WTC11 (cell line): ENCODE measurements at places on chromosomes 12 and 14. TPM values are rescaled to one million over a fixed set of nuclear protein-coding genes. Genes with fewer than 3 reads are reported as not detected.

GRCh38 chr14:105176513-105176912, 4.6 kb downstream of the NUDT14 start:
- DNase-seq, result no peak

DNA sequence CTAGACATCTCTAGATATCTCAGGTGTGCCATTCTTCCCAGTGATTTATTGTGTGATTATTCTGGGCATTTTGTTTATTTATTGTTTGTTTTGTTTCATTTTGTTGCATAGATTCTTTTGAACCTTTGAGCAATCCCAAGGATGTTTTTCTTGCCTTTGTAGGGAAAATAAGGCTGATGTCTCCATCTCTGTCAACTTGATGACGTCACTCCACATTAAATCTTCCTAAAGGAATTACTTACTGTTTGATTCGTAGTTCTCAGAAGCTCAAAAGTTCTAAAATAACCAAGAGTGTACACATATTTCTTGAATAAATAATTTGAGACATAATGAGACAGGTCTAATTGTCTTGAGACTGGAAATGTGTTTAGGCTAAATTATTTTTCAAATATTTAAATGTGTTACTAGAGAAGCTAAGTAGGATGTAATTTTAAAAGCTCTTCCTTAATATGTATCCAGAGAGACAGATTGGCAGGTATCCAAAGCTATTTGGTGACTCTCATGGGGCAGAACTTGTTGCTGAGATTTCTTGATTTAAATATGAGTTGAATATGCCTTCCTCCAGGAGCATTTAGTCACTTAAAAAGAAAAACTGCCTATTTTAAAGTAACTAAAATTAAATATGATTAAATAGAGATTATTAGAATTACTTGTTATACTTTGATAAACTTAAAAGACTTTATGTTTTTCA, 128.7 kb downstream of the CNTN1 start:
- DNase-seq, result no peak

Gene RFLNA
- total RNA-seq, result 6.3 to 11.3 TPM (median 10.2 TPM) in 3 replicates

DNA sequence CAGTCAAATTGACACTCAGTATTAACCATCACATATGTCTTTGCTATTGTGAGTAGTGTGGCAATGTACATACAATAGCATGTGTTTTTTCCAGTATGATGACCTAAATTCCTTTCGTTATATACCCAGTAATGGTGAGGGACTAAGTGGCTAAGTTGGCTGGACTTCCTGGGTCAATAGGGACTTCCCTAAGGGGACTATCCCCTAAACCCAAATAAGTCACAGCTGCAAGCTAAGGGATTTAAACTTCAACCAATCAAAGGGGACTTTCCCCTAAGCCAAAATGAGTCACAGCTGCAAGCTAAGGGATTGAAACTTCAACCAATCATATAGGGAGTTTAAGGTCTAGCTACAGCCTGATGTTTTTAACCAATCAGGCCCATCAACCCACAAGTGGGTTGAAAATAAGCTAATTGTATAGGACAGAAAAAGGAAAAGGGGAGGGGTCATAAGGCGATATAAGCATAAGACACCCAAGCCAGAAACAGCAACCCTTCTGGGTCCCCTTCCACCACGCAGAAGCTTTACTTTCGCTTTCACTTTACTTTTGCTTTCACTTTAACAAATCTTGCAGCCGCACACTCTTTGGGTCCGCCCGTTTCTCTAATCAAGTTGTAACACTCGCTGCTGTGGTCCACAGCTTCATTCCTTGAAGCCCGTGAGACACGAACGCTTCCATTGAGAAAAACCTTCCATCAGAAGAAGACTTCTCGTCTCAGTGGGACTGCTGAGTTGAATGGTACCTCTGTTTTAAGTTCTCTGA, 404.4 kb downstream of the FLRT2 start:
- no peak for DNase-seq

DNA sequence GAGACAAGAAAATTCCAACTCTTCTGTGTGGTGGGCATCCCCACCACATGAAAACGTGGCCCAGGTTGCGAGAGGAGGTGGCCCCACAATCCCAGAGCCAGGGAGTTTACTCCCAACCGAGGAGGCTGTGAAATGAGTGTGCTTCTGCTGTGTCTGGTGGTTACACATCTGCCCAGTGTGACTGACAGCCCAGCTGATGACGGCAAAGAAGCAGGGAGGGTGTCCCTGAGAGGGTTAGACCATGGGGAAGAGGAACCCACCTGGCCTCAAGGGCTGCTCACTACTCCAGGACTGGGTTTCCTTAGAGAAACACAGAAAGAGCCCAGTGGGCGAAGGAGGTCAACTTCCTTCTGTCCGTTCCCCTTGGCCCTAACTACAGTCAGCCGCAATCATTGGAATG, 24.6 kb downstream of the ZFP36L1 start:
- DNase-seq, result no peak

Gene NID2
- total RNA-seq, result 5.4 to 8.5 TPM (median 6.3 TPM) in 3 replicates

GRCh38 chr12:44653861-44654527, 222.1 kb downstream of the NELL2 start:
- no peak for DNase-seq

Gene COCH
- 9.4 to 10.6 TPM (median 10.2 TPM) in 3 replicates for total RNA-seq

Gene SERPINA12
- total RNA-seq, result not detected in 3 replicates

Gene ANO4
- total RNA-seq, result 1.8 to 2.6 TPM (median 2.2 TPM) in 3 replicates

GRCh38 chr14:96002498-96002884, 36.7 kb upstream of the C14orf132 start:
- no peak for DNase-seq

DNA sequence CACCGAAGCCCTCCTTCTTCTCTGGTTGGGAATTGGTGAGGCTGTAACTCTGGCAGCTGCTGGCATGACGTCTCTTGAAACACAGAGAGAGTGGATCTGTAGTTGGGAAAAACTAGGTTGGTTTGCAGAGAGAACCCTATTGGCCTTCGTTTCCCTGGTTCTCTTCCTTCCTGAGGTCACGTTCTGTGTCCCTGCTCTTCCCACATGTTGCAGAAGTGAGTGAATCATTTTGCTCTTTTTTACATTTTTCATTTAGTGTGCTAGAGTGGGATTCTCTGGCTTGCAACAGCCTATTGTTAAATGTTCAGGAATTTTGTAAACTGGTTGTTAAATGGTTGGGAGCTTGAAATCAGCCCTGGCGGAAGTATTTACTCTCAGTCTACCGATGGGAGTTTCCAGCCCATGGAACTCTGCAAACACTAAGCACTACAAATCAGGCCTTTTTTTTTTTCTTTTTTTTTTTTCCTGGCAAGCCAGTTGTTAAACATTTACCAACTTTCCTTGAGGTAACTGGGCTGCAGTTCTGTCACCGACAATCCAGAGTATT, 26.8 kb upstream of the CKAP4 start:
- no peak for DNase-seq

- DNase-seq, result no peak
Measured at GRCh38 chr12:114841557-114842251, 157.7 kb upstream of the TBX3 start.

- DNase-seq, result peak; percentile 16
Measured at GRCh38 chr14:67240168-67240932, 885 bp upstream of the PALS1 start.

DNA sequence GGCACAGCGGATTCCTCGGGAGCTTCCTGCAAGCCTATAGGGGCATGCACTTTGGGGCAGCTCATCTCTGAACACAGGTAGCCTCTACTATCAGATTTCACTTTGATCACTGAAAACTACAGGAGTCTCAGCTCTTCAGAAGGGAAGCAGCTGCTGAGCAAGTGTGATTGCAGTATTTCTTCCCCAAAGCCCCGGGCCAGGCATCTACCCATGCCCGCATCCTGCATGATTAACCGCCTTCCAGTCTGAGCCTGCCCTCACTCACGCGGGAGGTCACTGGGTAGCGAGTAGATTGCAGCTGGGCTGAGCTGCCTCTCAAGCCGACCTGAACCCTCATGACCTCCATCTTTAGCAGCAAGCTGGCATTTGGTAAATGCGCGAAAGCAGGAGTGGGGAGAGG, 334.7 kb downstream of the DPF3 start:
- no peak for DNase-seq

Gene RPL36AL
- 173 to 212 TPM (median 177 TPM) in 3 replicates for total RNA-seq

GRCh38 chr12:108609537-108610335, 11.9 kb upstream of the TMEM119 start:
- DNase-seq, result no peak

- no peak for DNase-seq
Measured at GRCh38 chr12:27469176-27469736, 22.7 kb downstream of the SMCO2 start.

Gene ISCA2
- total RNA-seq, result 49.1 to 50.6 TPM (median 50.1 TPM) in 3 replicates

DNA sequence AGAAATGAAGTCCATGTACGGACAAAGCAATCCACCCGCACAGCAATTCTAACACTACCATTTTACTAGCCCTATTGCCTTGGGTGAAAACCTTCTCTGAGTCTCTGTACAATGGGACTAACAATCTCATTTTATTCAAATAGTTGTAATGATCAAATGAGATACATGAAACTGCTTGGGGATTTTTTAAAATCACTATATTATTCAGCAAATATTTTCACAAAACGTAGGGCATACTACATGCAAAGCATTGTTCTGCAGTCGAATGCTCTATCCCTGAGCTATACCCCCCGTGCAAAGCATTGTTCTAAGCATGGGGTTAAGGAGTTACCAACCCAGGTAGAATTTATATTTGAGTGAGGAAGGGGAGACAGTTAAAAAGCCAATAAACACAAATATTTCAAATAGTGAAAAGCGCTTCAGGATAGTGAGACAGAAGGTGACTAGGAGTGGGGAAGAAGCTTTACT, 554 bp upstream of the ATF7 start:
- DNase-seq, result no peak

- no peak for DNase-seq
Measured at GRCh38 chr12:68416350-68416749, 84.2 kb upstream of the MDM1 start.

Gene MUCL1
- total RNA-seq, result not detected in 3 replicates

DNA sequence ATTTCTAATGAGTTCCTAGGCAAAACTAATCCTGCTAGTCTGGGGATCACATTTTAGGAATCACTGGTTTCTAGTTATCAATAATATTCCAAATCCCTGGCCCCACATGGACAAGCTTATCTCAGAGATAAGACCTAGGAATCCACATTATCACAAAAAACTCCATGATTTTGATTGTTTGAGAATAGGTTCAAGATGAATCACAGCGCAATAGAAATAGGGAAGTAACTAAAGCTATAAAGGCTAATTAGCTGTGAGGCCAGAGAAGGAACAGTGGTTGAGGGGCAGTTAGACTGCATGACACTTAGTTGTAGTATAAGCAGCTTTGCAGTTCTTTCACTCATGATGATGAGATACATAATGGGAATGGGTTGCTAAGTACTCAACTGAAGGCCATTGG, 13.1 kb upstream of the ATP5F1B start:
- DNase-seq, result no peak

GRCh38 chr12:2221030-2221621, 168.3 kb downstream of the CACNA1C start:
- DNase-seq, result no peak

DNA sequence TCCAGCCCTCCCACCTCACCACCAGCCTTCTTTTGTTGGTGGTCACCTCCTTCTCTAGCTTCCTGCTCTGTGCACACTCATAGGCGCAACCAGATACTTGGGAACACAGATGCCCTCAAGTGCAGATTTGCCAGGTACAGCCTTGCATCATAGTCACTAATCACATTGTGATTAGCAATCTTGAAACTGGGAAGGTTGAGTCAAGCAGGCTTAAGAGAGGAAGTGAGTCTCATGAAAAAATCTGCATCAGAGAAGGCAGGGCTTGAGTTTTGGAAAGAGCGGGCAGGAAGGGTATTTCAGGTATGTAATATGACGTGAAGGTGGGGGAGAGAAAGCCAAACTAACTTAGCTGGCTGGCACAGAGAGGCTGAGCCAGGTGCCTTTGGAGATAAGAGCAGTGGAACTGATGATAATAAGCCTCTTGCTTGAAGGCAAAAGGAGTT, 2.7 kb upstream of the RABGGTA start:
- no peak for DNase-seq
